ENCODE measurements at places on chromosomes 6 and 20.

DNA sequence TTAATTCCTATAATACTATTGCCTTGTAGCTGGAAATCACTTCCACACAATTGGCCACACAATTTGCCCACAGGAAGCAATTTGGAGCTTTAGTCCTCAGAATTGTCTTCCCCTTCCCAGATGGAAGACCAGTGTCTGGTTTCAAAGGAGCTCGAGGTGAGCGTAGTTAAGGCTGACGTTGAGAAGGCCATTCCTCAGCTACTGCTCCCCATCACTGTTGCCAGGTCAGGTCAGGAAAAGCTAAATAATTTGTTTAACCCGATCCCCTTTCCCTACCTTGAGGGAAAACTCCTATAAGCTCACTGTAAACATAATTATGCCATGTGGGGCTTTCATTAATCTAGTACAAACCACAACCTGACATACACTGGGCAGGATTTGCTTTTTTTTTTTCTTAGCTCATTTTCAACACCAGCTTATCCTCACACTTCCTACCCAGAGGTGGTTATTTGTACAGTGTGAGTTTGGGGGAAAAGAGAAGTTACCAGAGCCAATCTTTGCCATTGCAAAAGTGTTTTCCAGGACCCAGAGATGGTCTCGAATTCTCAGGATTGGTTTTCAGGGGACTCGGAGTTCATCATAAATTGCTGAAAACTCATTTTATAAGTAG lies 242.7 kb downstream of the CLIC5 start:
- no peak for DNase-seq

GRCh38 chr6:12578751-12579150 lies 137.8 kb upstream of the PHACTR1 start:
- DNase-seq: no peak

DNA sequence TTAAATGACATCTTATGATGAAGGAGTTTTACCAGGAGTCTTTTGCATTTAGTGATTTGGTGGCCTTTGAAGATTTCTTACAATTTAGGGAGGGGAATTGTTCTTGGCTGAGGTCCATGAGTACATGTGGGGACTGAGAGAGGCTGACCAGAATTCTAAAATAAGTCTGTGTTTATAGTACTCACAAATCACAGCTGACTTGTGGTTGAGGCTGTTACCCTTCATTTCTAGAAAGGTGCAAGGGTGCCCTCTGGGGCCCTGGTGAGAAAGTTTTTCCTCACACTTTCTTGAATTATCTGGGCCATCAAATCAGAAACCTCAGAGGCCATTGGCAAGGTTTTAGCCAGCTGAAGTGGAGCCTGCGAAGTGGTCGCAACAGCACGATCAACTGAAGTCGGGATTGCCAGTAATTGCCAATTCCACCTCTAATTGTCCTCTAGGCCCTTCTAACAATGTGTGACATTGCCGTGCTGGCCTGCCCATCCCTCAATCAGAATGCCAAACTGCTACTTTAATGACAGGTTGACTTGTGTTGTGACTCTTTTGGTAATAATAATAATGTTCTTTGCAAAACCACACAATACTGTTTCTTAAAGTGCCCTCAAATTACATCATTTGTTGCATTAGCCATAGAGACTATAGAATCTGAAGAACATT lies 221.6 kb downstream of the OGFRL1 start:
- peak; percentile 54 for DNase-seq

GRCh38 chr20:62879275-62880146 lies 17.9 kb upstream of the TCFL5 start:
- DNase-seq: no peak

Measured in caudate nucleus (tissue), 63 donors.